ENCODE measurements at places on chromosomes 12 and 14.

- no peaks in the 10 kb centered on the region for H3K4me1 ChIP-seq
- no peaks in the 10 kb centered on the region for H3K27me3 ChIP-seq
- no peak overlapping the region for H3K4me3 ChIP-seq
These were observed 69.7 kb downstream of the ARF6 start for GRCh38 chr14:49962621-49963020.

GRCh38 chr14:80981156-80981555 is 25.7 kb downstream of the TSHR start:
- no peak for DNase-seq
- no peaks in the 10 kb centered on the region for H3K4me1 ChIP-seq
- H3K36me3 ChIP-seq, result no peaks in the 10 kb centered on the region

DNA sequence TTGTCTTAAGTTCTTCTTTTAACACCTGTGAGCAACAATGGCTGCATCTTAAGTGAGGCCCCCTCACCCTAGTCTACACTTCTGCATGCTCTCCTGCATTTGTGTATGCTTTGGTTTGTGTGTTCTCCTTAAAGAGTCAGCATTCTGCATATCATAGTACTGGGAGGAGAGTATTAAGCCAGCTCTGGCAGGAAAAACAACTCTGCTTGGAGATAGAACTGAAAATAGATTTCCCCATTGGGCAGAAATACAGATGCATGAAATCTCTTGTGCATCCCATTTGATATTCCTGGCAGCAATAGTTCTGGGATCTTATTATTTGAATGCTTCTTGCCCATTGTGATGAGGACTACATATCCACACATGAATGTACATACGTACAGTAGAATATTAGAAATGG is 70.6 kb upstream of the PRICKLE1 start:
- H3K4me1 ChIP-seq, result no peaks in the 10 kb centered on the region
- H3K36me3 ChIP-seq, result no peaks in the 10 kb centered on the region
- no peak overlapping the region for H3K27ac ChIP-seq
- no peak for DNase-seq
- H3K27me3 ChIP-seq, result no peaks in the 10 kb centered on the region

DNA sequence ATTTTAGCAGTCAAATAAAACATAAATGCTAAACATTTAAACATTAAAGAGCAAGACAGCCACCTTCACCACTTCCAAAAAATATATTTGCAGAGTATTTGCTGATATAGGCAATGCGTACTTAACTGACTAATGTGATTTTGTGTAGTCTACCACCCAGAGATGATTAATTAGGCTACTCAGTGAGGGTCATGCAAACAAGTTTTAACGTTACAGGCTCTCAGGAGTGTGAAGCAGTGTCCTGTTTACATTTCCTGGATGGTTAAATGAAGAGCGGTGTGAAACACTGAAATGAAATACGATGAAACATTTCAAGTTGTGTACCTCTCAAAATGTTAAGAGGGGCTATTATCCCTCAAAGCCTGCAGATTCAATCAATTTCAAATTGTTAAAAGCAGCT is 165.8 kb upstream of the LRIG3 start:
- no peak overlapping the region for H3K4me3 ChIP-seq
- no peak overlapping the region for H3K27ac ChIP-seq

DNA sequence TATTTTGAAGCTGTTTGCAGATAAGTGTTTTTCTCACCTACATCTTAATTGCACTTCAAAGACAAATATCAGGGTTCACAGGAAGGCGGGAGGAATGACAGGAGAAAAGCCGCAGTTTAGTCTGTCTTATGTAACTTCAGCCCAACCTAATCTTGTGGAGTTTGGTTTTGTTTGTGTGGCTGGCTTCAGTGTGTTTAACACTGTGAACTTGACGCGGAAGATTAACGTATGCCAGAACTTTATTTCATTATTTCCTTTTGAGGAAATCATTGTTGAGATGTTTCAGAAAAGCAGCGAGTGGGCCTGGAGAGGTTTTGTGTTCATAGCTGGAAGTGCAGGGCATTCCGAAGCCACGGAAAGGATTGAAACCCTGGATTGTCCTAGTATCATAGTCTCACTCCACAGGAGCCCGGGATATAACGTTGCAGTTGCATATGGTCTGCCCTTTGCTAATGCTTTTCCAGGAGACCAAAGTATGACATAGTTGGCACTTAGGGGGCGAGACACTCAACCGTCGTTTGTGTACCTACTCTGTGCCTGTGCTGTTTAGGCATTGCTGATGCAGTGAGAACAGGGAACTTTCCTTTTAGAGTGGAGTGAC is 2.0 kb downstream of the PELI2 start:
- peak overlapping the region; percentile 95 for H3K27ac ChIP-seq
- H3K36me3 ChIP-seq, result no peaks in the 10 kb centered on the region
- DNase-seq, result peak; percentile 26

- no peaks in the 10 kb centered on the region for H3K4me1 ChIP-seq
- peaks cover 68% of the 10 kb centered on the region for H3K36me3 ChIP-seq
- no peak for DNase-seq
- no peaks in the 10 kb centered on the region for H3K27me3 ChIP-seq
- H3K27ac ChIP-seq, result no peak overlapping the region
These were observed 19.5 kb downstream of the ARL6IP4 start for GRCh38 chr12:122999986-123000420.

- no peak overlapping the region for H3K4me3 ChIP-seq
- H3K4me1 ChIP-seq, result peaks cover 8% of the 10 kb centered on the region
- peaks cover 10% of the 10 kb centered on the region for H3K36me3 ChIP-seq
- no peaks in the 10 kb centered on the region for H3K27me3 ChIP-seq
- no peak overlapping the region for H3K27ac ChIP-seq
- DNase-seq, result no peak
These were observed 4.7 kb downstream of the NAA25 start for GRCh38 chr12:112103758-112104503.

DNA sequence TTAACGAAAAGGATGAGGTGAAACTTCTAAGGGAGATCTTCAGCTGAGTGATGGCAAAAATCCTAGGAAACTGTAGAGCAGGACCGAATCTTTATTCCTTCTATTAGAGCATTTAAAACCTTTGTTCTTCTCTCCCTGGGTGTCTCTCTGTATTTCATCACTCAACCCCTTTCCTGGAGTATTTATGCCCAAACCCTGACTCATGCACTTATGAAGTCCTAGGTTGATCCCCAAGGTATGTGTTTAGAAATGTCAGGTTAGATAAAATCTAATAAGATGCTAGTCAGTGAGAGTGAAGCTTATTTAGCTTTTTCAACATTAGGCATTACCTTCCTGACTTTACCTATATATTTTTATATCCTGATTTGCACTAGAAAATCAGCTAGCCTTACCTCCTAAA is 239.8 kb upstream of the NPAS3 start:
- DNase-seq, result no peak
- H3K4me1 ChIP-seq, result no peaks in the 10 kb centered on the region
- no peaks in the 10 kb centered on the region for H3K27me3 ChIP-seq
- H3K4me3 ChIP-seq, result no peak overlapping the region
- no peak overlapping the region for H3K27ac ChIP-seq

DNA sequence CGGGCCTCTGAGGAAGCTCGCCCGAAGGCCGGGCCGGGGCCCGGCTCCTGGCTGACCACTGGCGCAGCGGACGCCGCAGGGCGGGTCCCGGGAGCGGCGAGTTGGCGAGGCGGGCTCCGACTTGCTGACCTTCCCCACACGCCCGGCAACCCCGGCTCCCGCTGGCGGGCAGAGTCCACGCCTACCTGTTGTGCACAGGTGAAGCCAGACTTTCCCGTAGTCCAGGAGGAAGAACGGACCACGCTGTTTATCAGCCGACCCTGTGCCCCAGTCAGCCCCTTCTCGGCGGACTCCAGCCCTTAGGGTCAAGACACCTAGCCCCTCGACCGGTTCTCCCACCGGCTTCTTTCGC is 407 bp downstream of the HEATR5A start:
- H3K4me3 ChIP-seq, result peak overlapping the region; percentile 95
- peak; percentile 88 for DNase-seq
- peaks cover 17% of the 10 kb centered on the region for H3K4me1 ChIP-seq
- H3K27ac ChIP-seq, result peak overlapping the region; percentile 86
- H3K36me3 ChIP-seq, result no peaks in the 10 kb centered on the region

GRCh38 chr14:97641827-97642226 is 844.6 kb downstream of the VRK1 start:
- H3K27ac ChIP-seq, result no peak overlapping the region
- DNase-seq, result no peak
- H3K4me1 ChIP-seq, result no peaks in the 10 kb centered on the region
- H3K36me3 ChIP-seq, result no peaks in the 10 kb centered on the region
- no peaks in the 10 kb centered on the region for H3K27me3 ChIP-seq

GRCh38 chr14:58118097-58118815 is 33.8 kb downstream of the ARMH4 start:
- no peak overlapping the region for H3K27ac ChIP-seq
- H3K27me3 ChIP-seq, result no peaks in the 10 kb centered on the region
- no peaks in the 10 kb centered on the region for H3K36me3 ChIP-seq
- DNase-seq, result no peak

DNA sequence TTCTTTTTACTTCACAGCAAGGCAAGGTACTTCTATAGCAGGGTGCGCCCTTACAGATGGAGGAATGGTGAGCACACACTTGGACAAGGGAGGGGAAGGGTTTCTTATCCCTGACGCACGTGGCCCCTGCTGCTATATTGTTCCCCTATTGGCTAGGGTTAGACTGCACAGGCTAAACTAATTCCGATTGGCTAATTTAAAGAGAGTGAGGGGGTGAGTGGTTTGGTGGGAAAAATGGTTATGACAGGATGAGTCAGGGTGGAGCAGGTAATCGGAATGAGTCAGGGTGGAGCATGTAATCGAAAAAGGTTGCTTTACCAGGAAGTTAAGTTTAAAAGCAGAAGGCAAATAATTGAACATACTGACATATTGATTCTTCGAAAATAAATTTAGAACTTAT is 23.7 kb upstream of the RAB21 start:
- DNase-seq, result no peak
- no peak overlapping the region for H3K27ac ChIP-seq

DNA sequence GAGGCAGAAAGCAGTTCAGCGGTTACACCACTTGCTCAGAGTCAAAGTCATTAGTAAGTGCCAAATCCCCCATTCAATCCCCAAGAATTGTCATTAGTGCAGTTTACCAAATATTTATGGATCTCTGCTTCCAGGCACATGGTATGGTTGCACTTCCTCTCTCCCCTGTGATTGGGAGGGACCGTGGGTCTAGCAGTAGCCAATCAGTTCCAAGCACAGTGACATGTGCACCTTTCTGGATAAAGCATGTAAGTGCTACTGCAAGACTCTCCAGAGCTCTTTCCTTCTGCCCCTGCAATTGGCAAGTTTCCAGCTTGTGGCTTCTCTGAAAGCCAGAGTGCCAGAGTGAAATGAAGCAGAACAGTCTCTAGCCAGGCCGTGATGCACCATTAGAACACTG is 85.3 kb upstream of the FLRT2 start:
- DNase-seq, result no peak
- no peak overlapping the region for H3K4me3 ChIP-seq
- no peaks in the 10 kb centered on the region for H3K4me1 ChIP-seq
- H3K27me3 ChIP-seq, result no peaks in the 10 kb centered on the region

GRCh38 chr12:19456176-19456575 is 16.9 kb downstream of the AEBP2 start:
- no peak for DNase-seq
- H3K4me3 ChIP-seq, result no peak overlapping the region
- no peak overlapping the region for H3K27ac ChIP-seq
- peaks cover 8% of the 10 kb centered on the region for H3K4me1 ChIP-seq
- H3K27me3 ChIP-seq, result no peaks in the 10 kb centered on the region

DNA sequence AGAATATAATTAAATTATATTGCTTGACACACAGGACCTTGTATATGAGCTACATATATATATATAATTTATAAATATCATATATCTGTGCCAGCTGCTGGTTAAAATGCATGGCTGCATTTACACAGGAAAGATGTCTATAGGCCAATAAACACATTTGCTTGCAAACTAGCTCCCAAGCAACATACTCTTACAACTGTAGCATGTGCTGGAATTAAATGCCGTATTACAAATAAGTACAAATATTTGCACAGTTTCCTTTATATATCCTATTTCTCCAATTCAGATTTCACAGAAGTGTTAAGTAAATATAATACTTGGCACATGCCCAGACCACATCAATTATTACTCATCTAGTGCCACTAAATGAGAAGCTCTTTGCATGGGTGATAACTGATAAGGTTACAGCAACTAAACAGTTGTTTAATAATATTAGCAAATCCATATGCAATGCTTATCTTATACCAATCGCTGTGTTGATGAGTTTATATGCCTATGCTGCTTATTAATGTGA is 66.7 kb upstream of the E2F7 start:
- H3K36me3 ChIP-seq, result no peaks in the 10 kb centered on the region
- H3K4me1 ChIP-seq, result no peaks in the 10 kb centered on the region
- DNase-seq, result no peak
- H3K27ac ChIP-seq, result no peak overlapping the region

- no peak overlapping the region for H3K27ac ChIP-seq
- no peak overlapping the region for H3K4me3 ChIP-seq
- H3K27me3 ChIP-seq, result no peaks in the 10 kb centered on the region
- no peaks in the 10 kb centered on the region for H3K36me3 ChIP-seq
These were observed 7.6 kb upstream of the BRMS1L start for GRCh38 chr14:35818346-35819115.

DNA sequence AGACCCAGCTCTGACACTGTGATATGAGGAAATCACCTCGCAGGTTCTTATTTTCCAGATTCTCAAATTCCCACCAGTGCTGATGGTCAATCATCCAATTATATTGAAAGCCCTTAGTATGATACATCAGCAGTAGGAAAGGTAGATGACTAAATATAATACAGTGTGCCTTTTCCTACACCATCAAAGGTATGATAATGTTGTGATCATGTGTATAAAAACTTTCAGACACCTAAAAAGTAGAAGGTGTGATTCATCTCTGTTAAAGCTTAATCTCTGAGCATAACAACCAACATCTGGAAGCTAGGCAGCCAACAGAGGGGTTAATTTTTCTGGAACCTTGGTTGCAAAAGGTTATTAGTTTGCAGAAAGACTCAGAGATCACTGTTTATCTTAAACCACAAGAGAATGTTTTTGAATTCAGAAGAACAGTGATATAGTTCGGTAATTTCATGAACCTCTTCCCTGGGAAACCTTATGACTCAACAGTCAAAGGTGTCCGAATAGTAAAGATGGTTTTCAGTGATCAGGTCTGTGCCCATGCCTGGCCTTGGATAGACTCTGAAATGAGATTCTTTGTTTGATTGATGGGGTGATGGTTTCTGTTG is 122.5 kb downstream of the ETV6 start:
- H3K4me3 ChIP-seq, result no peak overlapping the region
- H3K27ac ChIP-seq, result no peak overlapping the region
- H3K36me3 ChIP-seq, result no peaks in the 10 kb centered on the region

- peaks cover 10% of the 10 kb centered on the region for H3K36me3 ChIP-seq
- no peak overlapping the region for H3K4me3 ChIP-seq
- no peak for DNase-seq
- H3K4me1 ChIP-seq, result peaks cover 52% of the 10 kb centered on the region
- peak overlapping the region; percentile 5 for H3K27ac ChIP-seq
These were observed 4.0 kb downstream of the ATG101 start for GRCh38 chr12:52073531-52074381.

All from upper lobe of left lung (tissue), 6 donors.